Activated CD4-positive, CD25-positive, alpha-beta regulatory T cell (primary cell): ENCODE measurements at places on chromosomes 5 and 9.

DNA sequence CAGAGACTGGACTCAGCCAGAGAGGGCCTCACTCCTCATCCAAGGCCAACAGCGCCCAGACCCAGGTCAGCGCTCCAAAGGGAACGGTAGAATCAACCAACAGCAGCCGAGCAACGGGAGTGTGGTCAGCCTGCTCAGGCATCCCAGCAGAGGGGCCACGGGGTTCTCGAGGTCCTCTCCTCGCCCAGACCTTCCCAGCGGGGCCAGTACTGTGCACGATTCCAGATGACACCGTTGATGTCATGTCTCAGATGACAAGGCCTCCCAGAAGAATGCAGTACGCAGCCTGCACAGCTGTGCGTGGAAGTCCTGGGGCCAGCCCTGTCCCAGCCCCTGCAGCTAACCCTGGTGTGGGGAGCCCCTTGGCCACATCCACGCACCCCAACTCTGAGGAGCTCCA is 141.0 kb upstream of the PPP1R26 start:
- DNase-seq, result no peak

DNA sequence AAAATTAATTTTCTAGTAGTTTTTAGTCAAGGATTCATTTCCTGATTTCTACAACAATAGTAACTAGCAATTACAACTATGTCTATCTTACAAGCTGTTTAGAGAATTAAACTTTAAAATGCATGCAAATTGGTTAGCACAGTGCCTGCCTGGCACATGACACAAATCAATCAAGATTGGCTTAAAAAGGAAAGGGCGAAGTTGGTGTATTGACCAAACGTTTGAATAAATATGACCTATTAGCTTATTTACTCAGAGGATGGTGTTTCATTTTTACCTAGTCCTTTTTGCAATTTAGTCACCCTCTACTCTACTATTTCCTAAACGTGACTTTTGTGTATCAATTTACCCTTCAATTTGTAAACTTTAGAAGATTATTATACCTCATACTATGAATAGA is 83.5 kb downstream of the GDA start:
- no peak for DNase-seq

GRCh38 chr9:96031366-96031824 is 155.9 kb downstream of the ERCC6L2 start:
- no peak for DNase-seq

GRCh38 chr5:170182491-170182890 is 50.3 kb upstream of the C5orf58 start:
- no peak for DNase-seq

GRCh38 chr9:89919171-89919681 is 314.4 kb downstream of the GADD45G start:
- no peak for DNase-seq

GRCh38 chr9:111937301-111937700 is 40.7 kb downstream of the UGCG start:
- no peak for DNase-seq

DNA sequence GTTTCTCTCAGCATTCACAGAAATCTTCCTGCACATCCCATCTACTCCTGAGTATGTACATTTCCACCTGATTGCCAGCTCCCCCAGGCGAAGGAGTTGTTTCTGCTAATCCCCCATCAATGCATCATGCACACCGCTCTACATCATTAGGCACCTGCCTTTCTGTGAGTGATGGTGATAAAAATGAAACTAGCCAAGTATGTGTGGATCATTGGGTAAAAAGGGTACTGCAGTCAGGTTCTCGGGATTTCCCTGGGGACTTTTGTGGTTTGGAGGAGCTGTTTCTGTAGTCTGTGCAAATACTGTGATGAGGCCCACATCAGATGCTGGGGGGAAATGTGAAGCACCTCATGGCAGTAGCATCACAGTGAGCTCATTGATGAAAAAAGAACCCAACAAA is 30.4 kb downstream of the CAMK4 start:
- DNase-seq, result peak; percentile 45

DNA sequence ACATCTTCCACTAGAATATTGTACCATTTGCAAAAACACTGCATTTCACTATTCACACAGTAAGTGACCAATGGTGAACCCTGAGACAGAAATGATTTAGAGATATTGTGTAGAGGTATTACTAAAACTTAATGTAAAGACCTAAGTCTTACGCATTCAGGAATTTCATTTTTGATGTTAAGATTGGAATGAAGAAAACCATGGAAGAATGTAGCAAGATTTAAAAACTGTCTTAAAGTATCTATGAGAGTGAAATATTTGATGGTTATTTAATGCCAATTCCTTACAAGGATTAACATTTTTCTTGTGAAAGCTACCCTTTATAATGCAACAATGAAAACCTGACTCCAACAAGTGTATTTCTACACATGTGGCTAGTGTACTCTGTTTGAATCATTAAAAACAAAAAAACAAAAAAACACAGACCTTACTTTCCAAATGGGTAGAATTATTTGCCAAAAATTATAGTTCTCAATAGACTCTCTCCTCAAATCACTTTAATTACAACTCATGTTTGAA is 172.0 kb downstream of the NNT start:
- no peak for DNase-seq

- DNase-seq, result no peak
Measured at GRCh38 chr5:88782571-88782970, 100.4 kb downstream of the MEF2C start.

GRCh38 chr9:115146581-115147021 is 28.6 kb upstream of the TNC start:
- DNase-seq, result no peak

- DNase-seq, result no peak
Measured at GRCh38 chr5:119363936-119364335, 8.1 kb downstream of the TNFAIP8 start.

DNA sequence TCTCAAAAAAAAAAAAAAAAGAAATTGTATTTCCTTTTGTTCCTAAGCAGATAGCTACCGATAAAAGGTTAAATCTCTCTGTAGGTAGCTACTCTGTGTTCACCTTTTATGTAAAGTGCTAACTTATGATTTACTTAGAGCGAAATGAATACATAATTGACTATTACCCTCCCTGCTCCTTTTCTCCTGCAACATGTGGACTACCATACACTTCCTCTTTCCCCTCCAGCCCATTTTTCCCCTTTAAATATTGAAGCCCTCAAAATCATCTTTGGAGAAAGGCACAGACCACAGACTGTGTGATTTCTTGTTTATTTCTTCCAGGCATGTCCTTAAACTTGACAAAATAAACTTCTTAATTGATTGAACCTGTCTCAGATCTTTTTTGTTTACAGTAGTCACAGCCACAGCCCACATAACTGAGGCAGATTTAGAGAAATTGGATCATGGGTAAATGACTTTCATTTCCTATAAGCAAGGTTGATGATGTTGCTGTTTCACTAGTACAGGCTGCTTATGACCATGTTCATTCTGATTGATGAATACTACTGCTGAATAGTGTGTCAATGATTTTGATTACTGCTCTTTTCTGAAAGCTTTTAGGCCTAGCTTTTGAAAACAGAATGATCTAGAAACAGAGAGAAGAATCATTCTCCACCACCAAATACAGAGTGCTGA is 59.2 kb downstream of the PHAX start:
- DNase-seq, result no peak

GRCh38 chr5:57338068-57338867 is 144.3 kb downstream of the ACTBL2 start:
- no peak for DNase-seq

GRCh38 chr5:90504743-90505142 is 24.6 kb downstream of the LYSMD3 start:
- DNase-seq, result no peak

DNA sequence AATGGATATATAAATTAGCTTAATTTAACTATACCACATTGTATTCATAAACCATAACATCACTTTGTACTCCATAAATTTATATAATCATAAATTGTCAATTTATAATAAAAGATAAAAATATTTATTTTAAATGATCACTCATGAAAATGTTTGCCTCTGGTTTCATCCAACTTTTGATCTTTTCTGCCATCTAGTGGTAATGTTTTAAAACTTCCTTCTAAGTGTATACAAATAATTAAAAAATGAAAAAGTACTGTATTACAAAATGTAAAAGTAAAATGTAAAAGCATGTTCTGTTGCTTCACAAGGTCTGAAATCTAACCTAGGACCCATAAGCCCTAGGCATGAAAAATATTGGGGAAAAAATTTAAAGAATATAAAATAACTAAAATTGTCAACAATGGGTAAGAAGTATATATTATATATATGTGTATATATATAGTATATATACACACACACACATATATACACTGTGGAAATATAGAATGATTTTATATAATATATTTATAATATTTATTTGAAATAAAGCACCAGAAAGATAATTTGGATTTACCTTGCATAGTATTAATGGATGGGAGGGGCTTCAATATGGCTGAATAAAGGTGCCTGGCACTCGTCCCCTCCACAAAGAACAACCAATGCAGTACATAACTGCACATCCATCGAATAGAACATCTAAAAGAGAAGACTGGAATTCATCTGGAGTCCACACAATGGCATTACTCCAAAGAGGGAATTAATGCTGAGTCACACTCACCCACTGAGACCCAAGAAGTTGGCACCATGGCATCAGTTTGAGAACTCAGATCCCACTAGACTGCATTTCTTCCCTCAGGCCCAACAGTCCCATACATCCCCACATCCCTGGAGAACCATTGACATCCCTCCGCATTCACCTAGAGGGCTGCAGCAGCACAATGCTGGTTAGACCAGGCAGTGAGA is 32.5 kb downstream of the ANXA1 start:
- no peak for DNase-seq

DNA sequence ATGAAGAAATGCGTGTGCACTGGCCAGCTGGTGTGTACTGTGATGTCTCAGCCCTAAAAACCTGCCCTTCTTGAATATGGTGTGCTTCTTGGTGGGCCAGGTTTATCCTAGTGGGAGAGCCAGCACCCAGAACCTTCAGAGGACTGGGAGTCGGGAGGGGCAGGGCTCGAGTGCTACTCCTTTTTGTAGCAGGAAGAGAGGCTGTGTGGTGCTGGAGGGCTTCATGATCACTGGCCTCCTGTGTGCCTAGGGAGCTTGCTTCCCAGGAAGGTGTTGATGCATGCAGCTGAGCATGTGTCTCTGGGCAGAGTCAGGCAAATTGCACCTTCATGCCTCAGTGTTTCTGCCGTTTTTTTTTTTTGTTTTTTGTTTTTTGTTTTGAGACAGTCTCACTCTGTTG is 20.0 kb downstream of the PHF2 start:
- no peak for DNase-seq

DNA sequence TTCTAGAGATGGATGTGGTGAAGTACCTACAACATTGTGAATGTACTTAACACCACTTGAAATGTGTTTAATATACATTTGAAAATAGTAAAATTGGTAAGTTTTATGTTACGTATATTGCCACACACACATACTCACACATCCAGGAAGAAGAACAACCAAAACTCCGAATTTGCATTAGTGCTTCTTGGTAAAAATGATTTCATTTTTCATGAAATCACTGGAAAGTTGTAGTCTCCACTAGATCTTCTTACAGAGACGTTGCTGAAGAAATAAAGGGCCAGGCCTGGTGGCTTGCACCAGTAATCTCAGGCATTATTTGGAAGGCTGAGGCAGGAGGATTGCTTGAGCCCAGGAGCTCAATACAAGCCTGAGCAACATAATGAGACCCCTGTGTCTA is 118.6 kb upstream of the ZNF608 start:
- no peak for DNase-seq

- DNase-seq, result no peak
Measured at GRCh38 chr5:165029099-165029870, 1523.9 kb downstream of the MAT2B start.

DNA sequence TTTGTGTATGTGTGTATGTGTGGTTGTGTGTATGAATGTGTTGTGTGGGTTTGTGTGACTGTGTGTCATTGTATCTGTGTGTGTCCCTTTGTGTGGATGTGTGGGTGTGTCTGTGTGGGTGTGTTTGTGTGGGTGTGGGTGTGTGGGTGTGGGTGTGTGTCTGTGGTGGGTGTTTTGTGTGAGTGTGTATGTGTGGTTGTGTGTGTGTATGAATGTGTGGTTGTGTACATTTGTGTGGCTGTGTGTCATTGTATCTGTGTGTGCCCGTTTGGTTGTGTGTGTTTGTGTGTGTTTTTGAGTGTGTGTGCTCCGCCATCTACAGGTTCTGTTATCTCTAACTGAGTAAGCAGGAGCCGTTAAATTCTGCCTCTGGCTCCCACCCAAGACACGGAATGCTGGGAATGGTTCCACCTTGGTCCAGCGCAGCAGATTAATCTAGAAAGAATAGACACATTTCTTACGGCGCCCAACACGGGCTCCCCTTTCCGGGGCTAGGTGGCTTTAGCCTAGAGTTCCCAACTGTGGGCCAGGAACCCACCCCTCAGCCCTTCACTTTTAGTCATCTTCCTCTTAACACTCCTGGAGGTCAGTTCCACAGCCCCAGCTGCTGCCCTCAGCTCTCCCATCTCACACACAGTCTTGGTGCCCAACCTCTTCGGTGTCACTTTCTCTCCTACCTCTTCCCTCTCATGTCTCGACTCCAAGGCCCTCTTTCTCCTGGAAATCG is 197.1 kb downstream of the TTLL11 start:
- no peak for DNase-seq

GRCh38 chr5:57685516-57686255 is 203.1 kb upstream of the ACTBL2 start:
- DNase-seq, result no peak

DNA sequence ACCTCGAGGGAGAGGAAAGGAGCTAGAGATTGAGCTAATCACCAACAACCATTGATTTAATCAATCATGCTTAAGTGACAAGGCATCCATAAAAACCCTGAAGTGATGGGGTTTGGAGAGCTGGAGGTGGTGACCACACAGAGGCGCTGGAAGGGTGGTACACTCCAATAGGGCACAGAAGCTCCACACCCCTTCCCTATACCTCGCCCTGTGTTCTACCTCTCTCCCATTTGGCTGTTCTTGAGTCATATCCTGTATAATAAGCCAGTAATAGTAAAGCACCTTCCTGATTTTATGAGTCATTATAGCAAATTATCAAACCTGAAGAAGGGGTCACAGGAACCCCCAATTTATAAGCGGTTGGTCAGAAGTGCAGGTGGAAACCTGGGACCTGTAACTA is 18.3 kb downstream of the ACTL7B start:
- no peak for DNase-seq

GRCh38 chr9:89139455-89139854 is 39.2 kb downstream of the SHC3 start:
- no peak for DNase-seq

GRCh38 chr9:123414936-123415930 is 59.2 kb downstream of the CRB2 start:
- no peak for DNase-seq

GRCh38 chr5:41547991-41548390 is 37.6 kb upstream of the PLCXD3 start:
- no peak for DNase-seq

GRCh38 chr5:173247041-173247440 is 12.0 kb upstream of the NKX2-5 start:
- DNase-seq, result no peak
